Omental fat pad (tissue), 4 donors: ENCODE measurements at places on chromosomes 4 and X.

GRCh38 chr4:54819034-54819433 is 161.3 kb downstream of the KIT start:
- no peak for DNase-seq

DNA sequence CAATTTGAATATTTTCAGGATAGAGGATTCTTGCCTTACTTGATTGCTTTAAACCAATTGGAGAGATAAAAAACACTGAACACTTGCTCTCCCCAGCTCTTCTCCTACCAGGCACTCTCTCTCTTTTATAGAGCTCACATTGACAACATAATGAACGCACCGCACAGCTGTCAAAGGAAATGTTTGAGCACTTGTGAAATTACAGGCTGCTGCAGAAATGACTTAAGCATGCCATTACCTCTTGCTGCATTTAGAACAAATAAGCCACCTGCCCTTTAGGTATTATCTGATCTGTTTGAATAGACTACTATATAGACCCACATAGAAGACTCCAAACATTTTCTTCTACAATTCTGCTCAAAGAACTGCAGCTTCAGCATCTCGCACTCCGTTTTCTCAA is 227.7 kb downstream of the C4orf33 start:
- no peak for DNase-seq

DNA sequence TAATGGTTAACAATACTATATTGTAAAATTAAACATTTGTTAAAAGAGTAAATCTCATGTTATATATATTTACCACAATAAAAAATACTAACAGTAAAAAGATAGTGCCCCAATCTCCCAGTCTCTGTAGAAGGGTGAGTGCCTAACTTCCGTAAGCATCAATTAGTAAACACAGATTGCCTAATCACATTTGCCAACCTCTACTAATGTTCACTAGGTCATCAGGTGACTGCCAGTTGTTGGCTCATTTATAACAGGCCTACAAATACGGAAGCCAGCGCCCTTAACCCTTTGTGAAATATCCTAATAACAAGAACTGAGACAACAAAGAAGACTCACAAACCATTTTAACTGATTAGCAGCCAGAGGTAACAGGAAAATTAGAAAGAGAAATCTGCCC is 345.1 kb downstream of the INPP4B start:
- no peak for DNase-seq

GRCh38 chr4:128427832-128428366 is 140.3 kb upstream of the PGRMC2 start:
- DNase-seq, result no peak

GRCh38 chr4:30833206-30833605 is 113.0 kb downstream of the PCDH7 start:
- no peak for DNase-seq

GRCh38 chrX:40088299-40088625 is 9.5 kb downstream of the BCOR start:
- no peak for DNase-seq

DNA sequence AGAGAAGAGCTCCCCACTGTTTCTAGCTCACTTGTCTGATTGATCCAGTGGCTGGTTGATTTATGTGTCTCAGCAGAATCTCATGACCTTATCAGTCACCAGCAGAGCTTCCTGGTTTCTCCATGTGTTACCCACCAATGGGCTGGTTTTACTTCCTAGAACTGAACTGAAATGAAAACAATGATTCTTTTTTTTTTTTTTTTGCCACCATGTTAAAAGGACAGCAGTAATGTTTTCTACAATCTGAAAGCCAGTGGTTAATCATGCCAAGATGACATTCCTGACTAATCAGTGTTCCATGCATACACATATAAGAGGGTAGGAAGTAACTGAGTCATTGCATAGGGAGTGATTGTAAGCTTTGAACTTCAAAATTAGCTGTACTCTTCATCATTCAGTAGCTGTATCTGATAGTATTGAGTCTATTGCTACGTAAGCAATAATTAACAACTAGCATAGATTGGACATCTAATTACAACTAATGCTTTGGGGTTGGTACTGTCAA is 67.7 kb downstream of the SLC4A4 start:
- DNase-seq, result no peak

- no peak for DNase-seq
Measured at GRCh38 chr4:101259876-101260275, 87.5 kb downstream of the PPP3CA start.
